ENCODE measurements at places on chromosomes 13 and 19. TPM values are rescaled to one million over a fixed set of nuclear protein-coding genes. Genes with fewer than 3 reads are reported as not detected.

- DNase-seq, result no peak
- H3K4me1 ChIP-seq, result no peaks in the 10 kb centered on the region
- H3K36me3 ChIP-seq, result no peaks in the 10 kb centered on the region
- peaks cover 26% of the 10 kb centered on the region for H3K27me3 ChIP-seq
- no peak overlapping the region for H3K27ac ChIP-seq
Observed at GRCh38 chr13:109626386-109627171, 159.8 kb downstream of the IRS2 start.

- H3K4me3 ChIP-seq, result peak overlapping the region; percentile 97
- H3K27ac ChIP-seq, result peak overlapping the region; percentile 98
- peak; percentile 84 for DNase-seq
- peaks cover 44% of the 10 kb centered on the region for H3K4me1 ChIP-seq
- H3K36me3 ChIP-seq, result peaks cover 35% of the 10 kb centered on the region
Observed at GRCh38 chr19:58279042-58279924, 528 bp downstream of the ZNF8 start.

DNA sequence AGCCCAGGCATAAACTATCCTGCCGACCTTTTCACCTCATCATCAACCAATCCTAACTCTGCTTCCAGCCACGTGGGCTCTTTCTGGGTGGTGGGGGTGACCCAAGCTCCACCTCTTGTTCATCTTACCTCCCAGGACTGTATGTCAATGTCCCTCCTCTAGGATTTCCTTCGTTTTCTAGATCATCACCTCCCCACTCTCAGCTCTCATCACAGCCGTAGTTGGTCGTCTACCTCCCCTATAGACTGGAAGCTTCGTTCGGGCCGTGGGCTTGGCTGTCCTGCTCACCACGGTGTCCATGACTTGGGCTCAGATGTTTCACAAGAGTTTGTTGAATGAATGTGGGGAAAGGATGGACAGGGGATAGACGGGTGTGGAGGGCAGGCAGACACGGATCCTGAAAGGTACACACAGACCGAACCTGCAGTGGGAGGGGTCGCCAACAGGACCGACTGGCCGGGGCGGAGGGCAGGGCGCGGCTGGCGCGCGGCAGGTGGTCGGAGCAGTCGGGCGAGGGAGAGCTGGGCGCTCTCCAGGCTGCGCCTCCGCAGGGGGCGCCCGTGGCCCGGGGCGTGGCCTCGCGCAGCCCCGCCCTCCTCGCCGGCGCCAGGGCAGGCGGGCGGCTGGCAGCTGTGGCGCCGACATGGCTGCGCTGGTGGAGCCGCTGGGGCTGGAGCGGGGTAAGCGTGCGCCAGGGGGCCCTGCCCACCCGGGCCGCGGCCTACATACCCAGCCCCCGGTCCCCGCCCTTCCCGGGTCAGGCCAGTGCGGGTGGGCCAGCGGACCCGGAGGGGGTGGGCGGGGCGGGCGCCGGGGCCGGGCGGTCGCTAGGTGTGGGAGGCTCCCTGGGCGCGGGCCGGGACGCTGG is at the start of gene LIN7B:
Gene LIN7B, plus strand, starts transcription at position 609 of the 868 bp plus-strand sequence. Its CDS starts 35 bp downstream, at position 644.
- peaks cover 1% of the 10 kb centered on the region for H3K36me3 ChIP-seq
- H3K27ac ChIP-seq, result peak within 1 kb of the TSS; percentile 92
- H3K4me3 ChIP-seq, result peak within 1 kb of the TSS; percentile 97

Gene ARRDC5
- total RNA-seq, result not detected

Gene MRPL4
- total RNA-seq, result 77.0 TPM

Gene ZNF66
- total RNA-seq, result 0.91 TPM

GRCh38 chr19:30161021-30161655 is 211.0 kb upstream of the ZNF536 start:
- no peak for DNase-seq
- H3K36me3 ChIP-seq, result no peaks in the 10 kb centered on the region
- no peak overlapping the region for H3K4me3 ChIP-seq

Gene ANO8
- total RNA-seq, result 6.8 TPM

All from left ventricle myocardium inferior (tissue), 1 donor.